ENCODE measurements at places on chromosomes 1 and 21.

DNA sequence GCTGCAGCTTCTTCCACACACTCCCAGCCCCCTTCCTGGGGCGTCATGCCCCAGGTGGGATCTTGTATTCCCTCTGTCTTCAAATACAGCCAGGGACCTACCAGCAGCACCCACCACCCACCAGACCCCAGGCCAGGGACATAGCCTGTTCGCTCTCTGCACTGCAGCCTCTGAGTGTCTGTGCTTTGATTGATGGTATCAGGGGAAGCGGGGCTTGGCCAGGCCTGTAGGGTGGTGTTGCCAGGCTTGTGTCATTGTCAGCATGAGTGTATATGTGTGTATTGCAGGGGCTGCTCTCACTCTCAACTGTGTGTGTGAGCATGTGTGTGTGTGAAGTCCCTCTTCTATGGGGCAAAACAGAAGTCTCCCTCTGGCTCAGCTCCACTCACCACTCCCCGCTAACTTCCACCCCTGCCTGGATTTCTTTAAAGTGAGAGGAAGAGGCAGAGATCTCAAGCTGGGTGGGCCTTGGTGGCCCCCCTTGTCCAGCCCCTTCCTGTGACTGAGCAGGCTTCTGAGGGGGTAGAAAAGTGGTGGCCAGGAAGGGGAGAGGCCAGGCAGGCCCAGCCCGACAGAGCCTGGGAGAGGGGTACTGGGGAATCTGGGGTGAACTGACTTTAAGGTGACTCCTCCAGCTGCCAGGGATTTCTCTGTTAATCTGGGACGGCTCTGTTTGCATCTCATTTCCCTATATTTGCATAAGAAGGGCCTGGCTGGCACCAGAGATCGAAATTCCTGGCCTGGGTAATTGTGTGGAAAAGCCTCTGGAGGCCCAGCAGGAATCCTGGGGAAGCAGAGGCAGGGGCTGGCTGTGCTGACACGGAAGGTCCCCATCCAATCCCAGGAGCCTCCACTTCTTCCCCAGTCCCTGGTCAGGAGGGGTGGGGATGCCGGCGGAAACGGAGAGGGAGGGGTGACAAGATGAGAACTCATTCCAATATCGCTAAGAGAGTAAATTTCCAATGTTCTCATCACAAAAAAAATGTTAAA lies 18.6 kb upstream of the ADGRB2 start:
- DNase-seq: no peak

GRCh38 chr1:5484451-5485165 lies 507.6 kb downstream of the NPHP4 start:
- no peak for DNase-seq

- DNase-seq: no peak
These were observed 166.7 kb downstream of the GABPA start for GRCh38 chr21:25901330-25901979.

DNA sequence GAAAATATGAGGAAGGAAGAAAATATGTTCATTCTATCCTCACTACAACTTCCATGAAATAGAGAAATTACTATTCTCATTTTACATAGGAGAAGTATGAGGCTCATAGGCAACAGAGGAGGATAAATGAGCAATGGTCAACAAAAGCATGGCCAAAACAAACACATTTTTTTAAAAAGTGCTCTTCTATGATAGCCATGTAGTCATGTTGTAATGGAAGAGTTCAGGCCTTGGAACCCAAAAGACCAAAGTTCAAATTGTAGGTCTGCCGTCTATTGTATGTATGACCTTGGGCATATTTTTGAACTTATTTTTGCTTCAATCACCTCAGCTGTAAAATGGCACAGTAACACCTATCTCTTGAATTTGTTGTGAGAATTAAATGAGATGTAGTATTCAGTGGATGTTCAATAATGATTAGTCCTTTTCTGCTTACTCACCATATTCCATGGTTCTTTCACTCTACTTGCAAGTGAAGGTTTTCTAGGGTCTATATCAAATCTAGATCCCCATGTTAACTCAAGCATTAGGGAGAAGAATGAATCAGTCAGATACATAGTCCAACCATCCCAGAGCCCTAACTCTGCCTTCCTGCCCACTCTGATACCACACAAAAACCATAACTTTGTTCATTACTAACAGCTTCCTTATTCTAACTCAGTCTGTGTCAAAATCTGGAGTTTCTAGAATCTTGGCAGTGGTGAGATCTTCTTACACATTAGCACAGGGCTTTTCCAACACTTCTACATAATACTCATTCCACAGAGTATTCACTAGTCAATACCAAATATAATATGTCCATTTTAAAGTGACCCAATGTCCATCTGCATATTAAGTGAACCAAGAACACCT lies 353.2 kb downstream of the PLPP3 start:
- no peak for DNase-seq

DNA sequence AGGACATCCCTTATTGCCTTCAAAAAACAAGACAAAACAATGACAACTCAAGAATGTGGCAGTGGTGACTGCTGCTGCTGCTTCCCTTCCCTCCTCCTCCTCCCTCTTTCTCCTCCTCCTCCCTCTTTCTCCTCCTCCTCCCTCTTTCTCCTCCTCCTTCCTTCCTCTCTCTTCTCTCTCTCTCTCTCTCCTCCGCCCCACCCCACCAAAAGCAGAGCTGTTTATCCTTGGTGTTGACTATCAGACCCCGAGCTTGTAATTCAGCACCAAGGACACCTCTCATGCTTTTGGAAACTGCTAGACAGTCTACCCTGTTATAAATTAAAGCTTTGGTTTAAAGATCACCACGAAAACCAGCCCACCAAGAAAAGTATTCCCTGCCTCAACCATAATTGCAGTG lies 72.4 kb upstream of the IFNAR2 start:
- no peak for DNase-seq

- DNase-seq: no peak
These were observed 55.6 kb downstream of the SUCO start for GRCh38 chr1:172588296-172589291.

GRCh38 chr1:154129391-154129970 lies 25.4 kb downstream of the NUP210L start:
- DNase-seq: no peak

DNA sequence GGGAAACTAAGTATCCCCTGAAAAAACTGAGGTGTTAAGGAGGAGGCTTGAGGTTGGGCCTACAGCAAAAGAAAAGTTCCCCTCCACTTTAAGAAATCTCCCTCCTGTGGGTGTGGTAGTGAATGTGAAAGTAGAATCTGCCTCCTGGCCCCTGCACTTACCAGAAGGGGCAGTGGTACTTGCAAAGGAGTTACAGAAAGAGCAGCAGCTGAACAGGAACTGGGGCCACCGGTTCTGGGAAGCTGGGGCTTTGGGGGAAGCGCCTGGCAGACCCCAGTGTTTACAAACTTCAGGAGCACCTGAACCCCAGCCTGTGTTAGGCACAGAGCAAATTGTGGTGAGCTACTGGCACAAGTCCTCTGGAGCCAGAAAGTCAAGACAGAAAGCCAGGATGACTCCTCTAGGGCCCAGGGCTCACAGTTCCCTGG lies 250.2 kb upstream of the FGGY start:
- no peak for DNase-seq

- no peak for DNase-seq
These were observed 50.1 kb downstream of the NDUFS5 start for GRCh38 chr1:39076127-39076798.

DNA sequence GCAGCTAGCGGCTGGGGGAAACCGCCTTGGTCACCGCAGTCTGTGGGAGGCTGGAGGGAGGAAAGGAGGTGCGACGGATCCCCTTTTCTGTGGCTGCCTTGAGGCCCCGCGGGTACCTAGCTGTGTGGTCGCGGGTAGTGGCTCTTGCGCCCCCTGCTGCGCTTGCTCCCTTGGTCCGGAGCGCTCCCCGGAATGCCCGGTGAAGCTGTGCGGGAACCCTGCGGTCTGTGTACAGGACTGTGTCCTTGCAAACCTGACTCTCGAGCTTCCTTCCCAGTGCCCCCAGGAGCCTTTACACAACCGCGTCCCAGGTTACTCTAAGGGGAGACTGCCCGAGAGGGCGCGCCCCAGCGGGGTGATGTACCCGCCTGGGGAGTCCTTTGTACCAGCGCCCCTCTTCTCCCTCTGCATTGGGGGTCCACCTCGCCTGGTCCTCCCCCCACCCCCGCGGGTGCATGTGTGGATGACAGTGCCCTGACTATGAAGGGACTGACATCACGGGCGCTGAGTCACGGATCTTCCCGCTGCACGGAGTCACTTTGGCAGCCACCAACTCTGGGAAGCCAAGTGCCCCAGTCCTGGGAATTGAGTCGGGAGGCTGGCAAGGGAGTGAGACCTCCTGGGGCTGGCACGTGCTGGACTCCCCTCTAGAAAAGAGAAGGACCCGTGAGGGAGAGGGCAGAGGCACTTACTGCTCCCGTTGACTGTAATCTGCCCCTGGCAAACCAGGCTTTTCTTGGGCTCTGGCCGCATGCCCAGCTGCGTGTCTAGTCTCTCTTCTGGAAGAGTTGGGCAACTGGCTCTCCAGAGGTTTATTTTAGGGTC lies 816 bp downstream of the IL6R start:
- peak; percentile 73 for DNase-seq

- DNase-seq: no peak
These were observed 16.6 kb downstream of the SLC1A7 start for GRCh38 chr1:53125623-53126360.

DNA sequence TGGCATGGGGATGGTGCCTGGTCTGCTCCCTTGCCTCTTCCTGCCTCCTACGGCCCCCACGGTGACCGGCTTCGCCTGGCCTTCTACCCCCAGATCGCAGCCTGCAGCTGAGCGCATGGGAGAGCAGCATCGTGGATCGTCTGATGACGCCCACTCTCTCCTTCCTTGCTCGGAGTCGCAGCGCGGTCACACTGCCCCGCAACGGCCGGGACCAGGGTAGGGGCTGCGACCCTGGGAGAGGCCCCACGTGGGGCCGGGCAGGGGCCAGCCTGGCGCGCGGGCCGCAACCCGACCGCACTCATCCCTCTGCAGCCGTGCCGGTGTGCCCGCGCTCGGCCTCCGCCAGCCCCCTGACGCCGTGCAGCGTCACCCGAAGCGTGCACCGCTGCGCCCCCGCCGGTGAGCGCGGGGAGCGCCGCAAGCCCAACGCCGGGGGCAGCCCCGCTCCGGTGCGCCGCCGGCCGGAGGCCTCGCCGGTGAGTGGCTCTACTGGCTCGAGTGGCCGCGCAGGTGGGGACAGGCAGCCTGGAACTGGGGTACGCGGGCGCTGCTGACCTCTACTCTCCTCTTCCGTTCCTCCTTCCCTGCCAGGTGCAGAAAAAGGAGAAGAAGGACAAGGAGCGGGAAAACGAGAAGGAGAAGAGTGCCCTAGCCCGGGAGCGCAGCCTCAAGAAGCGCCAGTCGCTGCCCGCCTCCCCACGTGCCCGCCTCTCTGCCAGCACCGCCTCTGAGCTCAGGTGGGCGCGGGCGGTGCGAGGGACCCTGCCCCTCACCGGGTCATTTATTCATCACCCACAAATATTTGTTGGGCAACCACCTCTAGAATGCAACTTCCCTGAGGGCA lies 20.4 kb downstream of the MAP7D1 start:
- no peak for DNase-seq

- DNase-seq: peak; percentile 70
These were observed at the start of gene TMEM35B for GRCh38 chr1:34984793-34985608. TSS of gene TMEM35B (minus strand) at chr1:34985347. CDS start at chr1:34985305, 42 bp downstream.

DNA sequence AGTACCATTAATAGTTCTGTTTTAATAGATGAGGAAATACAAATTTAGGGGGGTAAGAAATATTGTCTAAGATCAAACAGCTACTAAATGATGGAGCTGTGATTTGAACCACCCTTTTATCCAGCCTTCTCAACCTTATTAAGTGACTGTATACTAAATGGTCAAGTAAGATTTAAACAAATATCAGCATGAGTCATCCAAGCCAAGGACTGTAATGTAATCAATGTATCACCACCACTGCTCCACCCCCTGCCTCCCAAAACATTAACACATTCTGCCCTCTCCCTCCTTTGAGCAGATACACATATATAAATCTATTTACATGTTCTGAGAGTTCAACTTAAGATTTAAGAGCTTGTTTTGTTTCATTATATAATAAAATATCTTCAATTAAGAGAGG lies 58.9 kb downstream of the LRRC40 start:
- DNase-seq: no peak

DNA sequence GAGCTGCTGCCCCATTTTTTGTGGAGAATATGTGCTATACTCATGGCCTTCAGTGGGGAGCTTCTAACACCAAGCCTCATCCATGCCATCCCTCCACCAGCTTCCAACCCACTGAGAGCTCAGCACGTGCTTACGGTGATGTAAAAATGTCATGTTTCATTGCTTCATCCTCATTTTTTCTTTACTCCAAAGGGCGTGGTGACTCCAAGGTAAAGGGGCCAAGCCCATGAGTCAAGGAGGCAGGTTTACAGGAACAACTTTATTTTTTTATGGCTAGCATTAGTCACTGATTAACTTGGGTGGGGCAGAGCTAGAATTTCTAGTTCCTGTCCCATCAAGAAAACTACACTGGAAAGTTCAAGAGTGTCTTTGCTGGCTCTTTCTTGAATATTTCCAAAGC lies at the start of gene C1orf226:
Gene C1orf226 (plus strand): TSS at position 346 of the 400 bp plus-strand sequence. CDS start 174 bp downstream, outside the sequence.
- DNase-seq: no peak

- DNase-seq: no peak
These were observed 37.0 kb downstream of the UBE2G2 start for GRCh38 chr21:44764319-44765230.

DNA sequence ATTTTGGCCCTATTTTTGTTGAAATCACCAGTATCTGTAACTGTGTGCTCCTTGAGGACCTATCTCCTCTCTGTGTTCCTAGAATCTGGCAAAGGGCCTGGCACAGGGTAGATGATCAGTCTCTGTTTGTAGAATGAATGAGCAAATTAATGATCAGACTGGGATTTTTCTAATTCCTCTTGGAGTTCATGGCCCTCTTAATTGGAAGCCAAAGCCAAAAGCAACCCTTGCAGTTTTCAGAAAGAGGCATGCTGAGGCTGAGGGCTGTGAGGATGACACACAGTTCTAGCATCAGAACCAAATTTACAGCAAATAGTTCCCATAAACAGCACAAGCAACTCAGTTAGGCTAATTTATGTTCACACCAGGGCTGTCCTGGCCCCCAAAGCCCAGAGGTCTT lies 111.1 kb upstream of the BEND5 start:
- DNase-seq: no peak

DNA sequence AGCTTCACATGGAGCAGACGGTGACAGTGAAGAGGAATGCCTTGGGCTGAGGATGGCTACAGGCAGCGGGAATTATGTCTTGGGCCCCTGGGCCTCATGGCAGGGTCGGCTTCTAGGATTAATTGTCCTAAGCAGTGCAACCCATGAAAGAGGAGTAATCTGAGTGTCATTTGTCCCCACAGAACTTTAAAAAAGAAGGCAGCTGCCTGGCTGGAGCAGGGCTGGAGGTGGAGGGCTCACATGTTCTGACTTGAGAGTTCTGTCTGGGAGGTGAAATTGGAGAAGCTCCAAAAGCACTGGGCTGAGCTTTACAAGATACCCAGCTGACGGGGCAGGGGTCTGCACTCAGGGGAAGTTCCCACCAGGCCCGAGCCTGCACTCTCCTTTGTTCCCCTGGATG lies 22.6 kb downstream of the CACNA1S start:
- DNase-seq: no peak

DNA sequence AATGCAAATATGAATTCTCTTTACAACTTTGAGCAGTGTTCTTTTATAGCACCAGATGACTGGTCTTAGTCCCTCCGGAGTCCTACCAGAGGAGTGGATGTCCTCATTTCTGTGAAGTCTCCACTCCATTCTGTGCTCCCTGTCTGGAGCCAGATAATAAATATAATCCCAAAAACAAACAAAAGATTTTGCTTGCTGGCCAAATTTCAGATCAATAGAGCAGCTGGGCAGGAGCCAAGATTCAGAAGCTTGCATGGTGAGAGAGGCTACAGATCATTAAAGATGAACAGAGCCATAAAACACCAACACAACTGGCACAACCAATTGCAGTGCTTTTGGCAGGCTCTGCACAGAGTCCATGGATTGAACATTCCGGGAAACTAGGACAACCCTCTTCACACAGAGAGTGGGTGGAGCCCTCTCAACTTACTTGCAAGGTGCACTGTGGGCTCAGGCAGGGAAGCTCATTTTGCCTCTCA lies 231.5 kb upstream of the SNX7 start:
- peak; percentile 36 for DNase-seq
